Upper lobe of right lung (tissue), 1 donor: ENCODE measurements at places on chromosomes 7 and 10. TPM values are rescaled to one million over a fixed set of nuclear protein-coding genes. Genes with fewer than 3 reads are reported as not detected.

DNA sequence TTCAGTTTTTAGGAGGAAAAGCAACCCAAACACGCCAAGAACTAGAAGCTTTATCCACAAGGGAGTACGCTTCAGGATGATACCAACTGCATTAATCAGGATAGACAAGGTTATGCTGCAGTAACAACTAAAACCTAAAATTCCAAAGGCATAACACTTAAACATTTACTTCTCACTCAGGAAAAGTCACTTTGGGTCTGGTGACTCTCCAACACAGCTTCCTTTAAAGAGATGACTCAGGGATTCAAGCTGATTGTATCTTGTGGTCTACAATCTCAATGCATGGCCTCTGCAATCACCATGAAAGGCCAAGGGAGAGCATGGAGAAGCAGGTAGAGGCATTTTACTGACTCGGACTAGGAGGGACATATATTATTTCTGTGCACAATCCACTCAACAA is 315.8 kb downstream of the KCNMA1 start:
- H3K4me3 ChIP-seq = no peak overlapping the region
- no peaks in the 10 kb centered on the region for H3K4me1 ChIP-seq
- DNase-seq = no peak
- H3K27ac ChIP-seq = no peak overlapping the region
- no peaks in the 10 kb centered on the region for H3K36me3 ChIP-seq

DNA sequence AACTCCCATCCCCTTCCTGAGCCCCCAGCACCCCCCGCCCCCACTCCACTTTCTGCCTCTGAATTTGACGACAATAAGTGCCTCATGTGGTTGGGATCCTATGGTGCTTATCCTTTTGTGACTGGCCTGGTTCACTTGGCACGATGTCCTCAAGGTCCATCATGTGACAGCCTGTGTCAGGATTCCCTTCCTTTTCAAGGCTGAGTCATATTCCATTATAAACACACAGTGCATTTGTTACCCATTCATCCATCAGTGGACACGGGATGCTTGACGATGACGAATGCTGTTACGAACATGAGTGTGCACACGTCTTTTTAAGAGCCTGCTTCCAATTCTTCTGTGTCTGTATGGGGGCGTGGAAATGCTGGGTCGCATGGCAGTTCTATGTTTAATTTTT is 26.7 kb downstream of the SHH start:
- H3K27me3 ChIP-seq = no peaks in the 10 kb centered on the region
- peaks cover 14% of the 10 kb centered on the region for H3K36me3 ChIP-seq
- H3K4me1 ChIP-seq = no peaks in the 10 kb centered on the region
- H3K4me3 ChIP-seq = no peak overlapping the region
- no peak for DNase-seq

DNA sequence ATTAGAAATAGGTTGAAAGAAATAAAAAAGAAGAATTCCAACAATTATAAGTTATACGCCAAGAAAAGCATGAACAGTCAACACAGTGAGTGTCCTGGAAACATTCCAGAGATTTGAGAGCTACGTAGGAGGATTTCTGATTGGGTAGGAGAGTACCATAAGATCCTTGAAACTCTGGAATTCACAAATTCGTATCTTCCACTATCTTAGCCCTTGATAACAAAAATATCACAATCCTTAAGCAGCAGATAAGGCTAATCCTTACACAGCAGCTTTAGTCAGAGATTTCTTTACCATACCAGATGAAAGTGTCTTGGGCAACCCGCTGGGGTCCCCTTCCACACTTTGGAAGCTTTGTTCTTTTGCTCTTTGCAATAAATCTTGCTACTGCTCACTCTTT is 8.2 kb downstream of the TPK1 start:
- no peaks in the 10 kb centered on the region for H3K36me3 ChIP-seq
- DNase-seq = no peak
- H3K27ac ChIP-seq = no peak overlapping the region
- no peaks in the 10 kb centered on the region for H3K27me3 ChIP-seq
- no peak overlapping the region for H3K4me3 ChIP-seq
- no peaks in the 10 kb centered on the region for H3K4me1 ChIP-seq

DNA sequence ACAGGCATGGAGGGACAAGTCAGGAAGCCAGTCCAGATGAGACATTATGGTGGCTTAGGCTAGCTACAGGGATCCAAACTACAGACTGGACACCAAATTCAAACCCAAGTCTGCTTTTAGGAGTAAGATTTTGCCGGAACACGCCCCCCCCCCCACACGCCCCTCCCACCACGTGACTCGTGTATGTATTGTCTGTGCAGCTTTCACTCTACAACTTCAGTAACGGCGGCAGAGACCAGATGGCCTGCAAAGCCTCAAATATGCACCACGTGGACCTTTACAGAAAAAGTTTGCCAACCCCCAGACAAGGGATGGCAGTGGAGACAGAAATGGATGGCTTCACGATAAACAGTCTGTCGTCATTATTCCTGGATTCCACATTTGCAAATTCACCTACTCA is 14.5 kb downstream of the HIPK2 start:
- H3K36me3 ChIP-seq = no peaks in the 10 kb centered on the region
- no peak overlapping the region for H3K4me3 ChIP-seq
- H3K4me1 ChIP-seq = peaks cover 34% of the 10 kb centered on the region
- no peaks in the 10 kb centered on the region for H3K27me3 ChIP-seq

DNA sequence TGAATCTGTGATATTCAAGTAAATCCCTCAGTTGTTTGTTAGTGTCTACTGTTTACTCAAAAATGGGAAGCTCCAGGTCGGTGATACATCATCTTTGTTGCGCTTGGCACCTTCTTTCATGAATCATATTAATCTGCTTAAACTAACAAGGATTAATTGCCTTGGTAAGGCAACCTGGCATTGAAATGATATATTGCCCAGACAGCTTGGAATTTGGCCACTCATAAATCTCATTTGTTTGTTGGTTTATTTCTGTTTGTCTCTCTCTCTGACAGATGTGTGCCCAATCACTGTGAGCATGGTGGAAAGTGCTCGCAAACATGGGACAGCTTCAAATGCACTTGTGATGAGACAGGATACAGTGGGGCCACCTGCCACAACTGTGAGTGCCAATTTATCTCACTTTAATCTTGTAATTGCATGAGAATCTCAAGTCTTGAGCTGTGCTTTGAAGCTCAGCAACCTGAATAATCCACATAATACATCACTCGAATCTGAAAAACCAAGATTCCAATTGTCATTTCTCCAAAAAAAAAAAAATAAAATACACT is 1104.8 kb upstream of the C7orf33 start:
- H3K4me1 ChIP-seq = no peaks in the 10 kb centered on the region
- H3K36me3 ChIP-seq = no peaks in the 10 kb centered on the region

The TRIM50 gene
- 0.20 TPM for total RNA-seq
